Stimulated activated CD8-positive, alpha-beta memory T cell treated with anti-CD3 and anti-CD28 coated beads, Interleukin-2, amount 100 ng/mL, for 48 hours (primary cell): ENCODE measurements at places on chromosomes 3 and 15.

GRCh38 chr3:39149059-39149455, 4.3 kb downstream of the CSRNP1 start:
- no peak for DNase-seq

DNA sequence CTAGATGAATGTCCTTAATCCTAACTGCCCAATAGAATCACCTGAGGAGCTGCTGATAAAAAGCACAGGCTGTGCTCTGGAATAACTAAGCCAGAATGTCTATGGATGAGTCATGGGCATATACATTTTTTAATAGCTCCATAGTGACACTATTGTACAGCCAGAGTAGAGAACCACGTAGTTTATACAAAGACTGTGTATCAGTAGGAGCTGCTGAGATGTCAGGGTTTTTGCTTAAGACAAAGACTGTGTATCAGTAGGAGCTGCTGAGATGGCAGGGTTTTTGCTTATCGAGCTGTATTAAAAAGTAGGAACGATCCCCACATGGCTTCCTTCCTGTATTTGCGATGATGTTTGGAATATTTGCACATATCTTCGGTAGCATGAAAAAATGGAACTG, 137.4 kb downstream of the SV2B start:
- DNase-seq, result no peak

DNA sequence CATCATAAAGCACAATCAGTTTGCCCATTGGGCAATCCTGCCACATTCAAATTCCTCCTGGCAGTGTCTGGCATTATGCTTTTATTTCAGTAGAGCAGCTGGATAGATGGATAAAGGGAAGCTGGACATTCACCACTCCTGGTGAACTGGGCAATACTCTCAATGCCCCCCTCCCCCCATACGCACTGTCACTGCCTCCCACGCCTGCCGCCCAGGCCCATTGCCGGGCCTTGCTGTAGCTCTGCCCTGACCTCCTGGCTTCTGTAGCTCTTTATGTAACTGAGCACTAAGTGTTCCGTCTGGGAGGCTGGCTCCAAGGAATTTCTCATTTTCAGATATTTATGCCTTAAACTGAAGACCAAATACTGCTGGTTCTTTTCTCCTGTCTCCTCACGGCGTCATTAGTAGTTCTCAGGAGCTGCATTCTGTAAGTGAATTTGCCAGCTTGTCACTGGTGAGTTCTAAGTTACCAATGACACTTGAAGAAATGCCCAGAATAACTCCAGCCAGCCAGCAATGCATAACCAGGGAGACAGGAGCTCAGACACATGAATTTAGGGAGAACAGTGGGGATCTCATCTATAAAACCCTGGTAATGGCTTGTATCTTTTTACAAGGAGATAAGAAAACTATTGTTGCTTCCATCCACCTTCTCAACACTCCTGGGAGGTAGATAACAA, 25.5 kb upstream of the RASGRF1 start:
- DNase-seq, result no peak

DNA sequence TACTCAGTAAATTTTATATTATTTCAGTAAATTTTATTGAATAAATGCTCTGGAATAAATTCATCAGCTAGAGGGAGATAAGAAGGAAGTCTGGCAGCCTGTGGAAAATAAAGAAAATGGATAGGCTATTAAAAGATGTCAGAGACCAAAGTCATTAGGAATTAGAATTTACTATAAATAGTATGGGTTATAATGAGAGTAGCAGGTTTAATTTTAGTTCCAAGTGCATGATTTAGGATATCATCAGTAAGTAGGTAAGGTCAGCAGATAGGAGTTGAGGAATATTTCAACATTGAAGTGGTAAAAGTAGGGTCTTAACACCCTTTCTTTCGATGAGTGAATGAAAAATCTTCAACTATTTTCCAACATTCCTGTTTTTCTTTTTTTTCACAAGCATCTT, 64.6 kb downstream of the SNRPN start:
- DNase-seq, result no peak

GRCh38 chr15:26674467-26674866, 98.4 kb downstream of the GABRB3 start:
- DNase-seq, result no peak

DNA sequence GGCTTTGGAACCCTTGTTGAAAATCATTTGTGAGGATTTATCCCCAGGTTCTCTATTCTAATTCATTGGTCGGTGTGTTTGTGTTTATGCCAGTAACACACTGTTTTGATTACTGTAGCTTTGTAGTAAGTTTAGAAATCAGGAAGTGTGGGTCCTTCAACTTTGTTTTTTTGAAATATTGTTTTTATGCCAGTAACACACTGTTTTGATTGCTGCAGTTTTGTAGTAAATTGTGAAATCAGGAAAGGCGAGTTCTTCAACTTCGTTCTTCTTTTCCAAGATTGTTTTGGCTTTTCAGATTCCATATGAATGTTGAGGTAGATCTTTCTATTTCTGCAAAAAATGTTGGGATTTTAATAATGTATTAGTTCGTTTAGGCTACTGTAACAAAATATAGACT, 314.6 kb downstream of the RPLP1 start:
- no peak for DNase-seq

DNA sequence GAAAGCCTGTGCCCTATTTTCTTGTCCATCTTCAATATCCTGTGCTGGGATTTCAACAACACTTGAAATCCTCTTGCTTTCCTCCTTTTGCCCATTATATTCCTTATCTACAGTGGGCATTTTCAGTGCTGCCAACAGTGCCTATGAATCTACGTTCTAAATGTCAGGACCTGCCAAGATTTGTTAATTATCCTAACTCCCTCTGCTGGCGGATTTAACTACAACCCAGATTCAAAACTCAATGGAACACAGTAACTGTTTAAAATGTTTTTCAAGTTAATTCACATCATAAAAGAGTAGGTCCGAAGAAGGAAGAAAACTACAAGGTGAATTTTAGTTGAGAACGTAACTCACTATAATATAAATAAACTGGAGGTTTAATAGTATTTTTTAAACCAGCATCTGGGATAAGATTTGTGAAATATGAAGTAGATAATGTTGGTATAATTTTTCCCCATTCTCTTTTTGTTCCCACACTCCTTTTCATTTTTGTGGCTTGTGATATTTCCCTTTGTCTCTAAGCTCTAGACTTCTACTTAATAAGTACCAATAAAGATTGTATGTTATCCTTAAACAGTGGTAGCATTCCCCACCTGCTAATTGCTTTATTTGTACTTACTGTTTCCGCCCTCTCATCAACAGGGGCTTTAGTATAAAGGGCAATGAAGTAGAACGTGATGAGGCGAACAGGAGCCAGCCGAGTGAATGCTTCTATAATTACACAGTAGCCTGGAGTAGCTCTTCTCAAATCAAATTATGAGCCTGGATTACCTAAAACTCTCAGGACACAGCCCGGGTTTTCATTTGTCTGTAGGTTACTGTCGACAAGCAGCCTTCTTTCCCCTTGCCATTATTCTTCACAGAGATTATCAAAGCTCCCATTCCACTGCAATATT, 302.5 kb upstream of the ATP11B start:
- DNase-seq, result no peak
